B cell (primary cell): ENCODE measurements at places on chromosomes 12 and 14. TPM values are rescaled to one million over a fixed set of nuclear protein-coding genes. Genes with fewer than 3 reads are reported as not detected.

- DNase-seq, result no peak
Measured at GRCh38 chr12:94374124-94374523, 85.5 kb downstream of the CEP83 start.

CD163L1 gene
- total RNA-seq, result 0.32 TPM in 1 of 2 replicates, not detected in the other

DNA sequence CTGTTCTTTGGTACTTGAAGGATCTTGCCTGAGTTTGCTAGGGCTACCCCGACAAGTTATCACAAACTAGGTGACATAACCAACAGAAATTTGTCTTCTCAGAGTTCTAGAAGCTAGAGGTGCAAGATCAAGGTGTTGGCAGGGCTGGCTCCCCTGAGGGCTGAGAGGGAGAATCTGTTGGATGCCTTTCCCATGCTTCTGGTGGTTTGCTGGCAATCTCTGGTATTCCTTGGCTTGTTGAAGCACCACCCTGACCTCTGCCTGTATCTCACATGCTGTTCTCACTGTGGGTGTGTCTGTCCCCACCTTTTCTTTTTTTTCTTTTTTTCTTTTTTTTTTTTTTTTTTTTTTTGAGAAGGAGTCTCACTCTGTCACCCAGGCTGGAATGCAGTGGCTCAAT, 81.2 kb downstream of the VCPKMT start:
- no peak for DNase-seq

LYZ gene
- total RNA-seq, result 5.5 and 8.5 TPM in 2 replicates

- DNase-seq, result no peak
Measured at GRCh38 chr12:57893431-57894353, 47.2 kb upstream of the CTDSP2 start.

- no peak for DNase-seq
Measured at GRCh38 chr12:101407049-101407435, 530 bp downstream of the ARL1 start.

DNA sequence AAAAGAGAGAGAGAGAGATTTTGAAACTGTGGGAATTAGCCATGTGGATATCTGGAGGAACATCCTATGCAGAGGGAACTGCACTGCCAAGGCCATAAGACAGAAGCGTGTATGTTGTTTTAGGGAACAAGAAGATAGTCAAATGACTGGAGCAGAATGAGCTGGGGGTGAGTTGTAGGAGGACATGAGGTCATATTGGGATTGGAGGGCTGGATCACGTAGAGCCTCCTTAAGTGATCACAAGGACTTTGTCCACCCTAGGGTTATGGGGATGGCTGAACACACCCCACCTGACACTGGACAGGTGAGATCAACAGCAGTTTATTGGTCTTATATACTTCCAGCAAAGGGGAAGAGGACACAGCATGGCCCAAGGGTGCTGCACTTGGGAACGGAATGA, 8.2 kb upstream of the CGRRF1 start:
- no peak for DNase-seq

GRCh38 chr12:91040096-91040755, 17.6 kb downstream of the KERA start:
- no peak for DNase-seq

TSPAN8 gene
- total RNA-seq, result not detected in 2 replicates

DNA sequence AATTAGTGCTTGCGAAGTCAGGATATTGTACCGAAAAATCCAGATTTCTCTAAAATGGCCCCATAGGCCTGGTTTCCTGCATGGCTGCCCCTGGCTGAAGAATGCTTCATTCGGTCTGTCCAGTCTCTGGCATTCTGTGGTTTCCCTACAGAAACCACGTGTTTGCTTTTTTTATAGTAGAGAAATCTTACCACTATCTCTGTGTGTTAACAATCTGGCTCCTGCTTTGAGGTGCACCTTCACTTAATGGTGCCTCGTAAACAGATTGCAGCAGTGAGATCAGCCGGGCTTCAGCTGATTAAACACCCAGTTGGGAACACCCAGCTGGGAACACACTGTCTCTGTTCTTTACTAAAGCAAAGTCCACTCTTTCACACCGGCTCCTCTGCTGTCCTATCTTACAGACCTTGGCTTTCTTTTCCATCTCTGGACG, 6.7 kb upstream of the DNAAF2 start:
- DNase-seq, result no peak

DNA sequence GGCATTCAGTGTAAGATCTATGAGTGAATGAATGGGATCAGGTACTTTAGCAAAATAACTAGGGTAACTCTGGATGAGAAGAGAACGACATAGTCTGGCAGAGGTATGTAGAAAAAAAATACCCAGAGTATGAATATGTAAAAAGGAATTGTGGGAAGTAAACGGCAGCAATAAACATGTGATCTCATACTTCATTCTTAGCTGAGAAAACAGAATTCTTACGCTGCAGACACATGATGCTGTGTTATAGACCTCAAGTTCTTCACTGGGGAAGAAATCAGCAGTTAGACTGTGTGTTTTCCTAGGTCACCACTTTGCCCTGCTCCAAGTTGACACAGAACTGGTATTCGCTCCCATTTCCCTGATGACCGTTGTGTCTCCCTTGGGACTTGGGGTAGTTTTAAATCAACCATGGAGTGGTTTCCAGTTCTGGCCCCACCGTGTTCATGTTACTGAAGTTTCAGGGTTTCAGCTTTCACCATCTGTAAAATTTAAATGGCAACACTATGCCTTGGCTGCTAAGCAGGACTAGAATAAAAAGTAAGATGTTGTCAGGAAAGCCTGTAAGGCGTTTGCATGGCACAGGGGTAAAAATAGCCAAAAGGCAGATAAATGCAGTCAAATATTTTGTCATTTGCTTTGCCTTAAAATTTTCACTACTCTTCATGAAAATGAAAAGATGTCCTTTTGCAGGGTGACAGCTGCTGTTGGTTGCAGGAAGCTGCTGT, 223.7 kb downstream of the PELI2 start:
- DNase-seq, result no peak

CCDC175 gene
- not detected in 2 replicates for total RNA-seq

- no peak for DNase-seq
Measured at GRCh38 chr12:83700838-83701237, 1014.1 kb downstream of the TMTC2 start.

DNA sequence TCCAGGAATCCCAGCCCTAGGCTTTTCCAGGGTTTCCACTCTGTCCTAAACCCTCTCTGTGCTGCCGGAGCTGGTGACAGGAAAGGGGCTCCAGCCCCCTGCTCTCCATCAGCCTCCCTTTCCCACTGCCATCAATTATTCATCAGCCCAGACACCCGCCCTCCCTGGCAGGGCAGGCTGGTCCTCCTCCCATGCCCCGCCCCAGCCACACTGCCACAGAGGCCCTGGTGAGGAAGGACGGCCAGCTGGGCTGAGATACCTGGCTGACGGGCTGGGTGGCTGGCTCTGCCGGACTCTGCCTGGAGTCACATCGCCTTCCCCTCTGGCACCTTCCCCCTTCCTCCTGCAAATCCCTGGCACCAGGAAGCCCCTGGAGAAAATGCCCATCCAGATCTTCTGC, 11.9 kb upstream of the SMARCD1 start:
- DNase-seq, result no peak

- no peak for DNase-seq
Measured at GRCh38 chr14:90900476-90901083, 84.3 kb upstream of the TTC7B start.

DNA sequence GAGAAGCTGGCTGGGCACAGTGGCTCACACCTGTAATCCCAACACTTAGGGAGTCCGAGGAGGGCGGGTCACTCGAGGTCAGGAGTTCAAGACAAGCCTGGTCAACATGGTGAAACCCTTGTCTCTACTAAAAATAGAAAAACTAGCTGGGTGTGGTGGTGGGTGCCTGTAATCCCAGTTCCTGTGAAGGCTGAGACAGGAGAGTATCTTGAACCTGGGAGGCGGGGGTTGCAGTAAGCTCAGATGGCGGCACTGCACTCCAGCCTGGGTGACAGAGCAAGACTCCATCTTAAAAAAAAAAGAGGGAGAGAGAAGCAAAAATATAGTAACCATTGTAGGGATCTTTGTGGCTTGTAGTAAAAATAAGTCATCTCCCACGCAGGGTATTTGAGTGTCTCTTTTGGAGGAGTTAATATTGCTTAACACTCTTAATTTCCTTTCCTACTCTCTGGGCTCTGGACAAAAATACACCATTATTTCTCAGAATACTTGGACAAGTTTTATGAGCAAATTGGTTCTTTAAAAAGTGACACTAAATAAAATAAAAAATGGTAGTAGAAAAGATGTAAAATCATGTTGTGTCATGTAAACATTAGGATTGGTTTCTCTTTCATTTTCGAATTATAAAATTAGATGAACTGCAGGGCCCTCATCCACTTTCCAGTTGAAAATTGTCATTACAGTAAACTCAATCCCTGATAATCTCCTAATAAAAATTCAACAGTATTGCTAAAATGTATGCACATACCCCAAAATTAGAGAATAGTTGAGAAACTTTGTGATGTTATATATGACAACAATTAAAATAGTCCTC, 61.1 kb upstream of the C12orf71 start:
- no peak for DNase-seq

DNA sequence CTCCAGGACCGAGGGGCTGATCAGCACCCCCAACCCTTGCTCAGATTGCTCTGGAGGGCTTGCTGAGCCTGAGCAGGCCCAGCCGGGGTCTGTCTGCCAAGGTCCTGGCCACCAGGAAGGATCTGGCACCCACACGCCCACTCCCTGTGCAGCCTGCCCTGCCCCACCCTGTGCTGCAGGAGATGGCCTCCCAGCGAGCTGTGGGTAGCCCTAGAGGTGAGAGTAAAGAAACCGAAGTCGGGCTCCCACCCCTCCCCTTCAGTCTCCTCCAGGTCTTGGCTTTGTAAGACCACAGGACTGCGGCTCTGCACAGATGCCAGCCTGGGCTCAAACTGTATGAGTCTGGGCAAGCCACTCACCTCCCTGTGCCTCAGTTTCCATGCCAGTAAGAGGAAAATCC, 307.8 kb downstream of the BCL11B start:
- no peak for DNase-seq

GLS2 gene
- 5.3 and 7.2 TPM in 2 replicates for total RNA-seq

MMP19 gene
- 0.12 and 0.42 TPM in 2 replicates for total RNA-seq
